Pancreas (tissue), 10 donors: ENCODE measurements at places on chromosomes 2 and 18. TPM values are rescaled to one million over a fixed set of nuclear protein-coding genes. Genes with fewer than 3 reads are reported as not detected.

GRHL1 gene
- 2.4 TPM for polyA plus RNA-seq

LHCGR gene
- not detected for polyA plus RNA-seq

CDCA7 gene
- 0.19 TPM for polyA plus RNA-seq

NT5DC4 gene
- polyA plus RNA-seq, result not detected

GPBAR1 gene
- polyA plus RNA-seq, result 2.1 TPM

PLEKHH2 gene
- 3.2 TPM for polyA plus RNA-seq

CD8A gene
- 1.4 TPM for polyA plus RNA-seq

FSHR gene
- not detected for polyA plus RNA-seq

FOXI3 gene
- polyA plus RNA-seq, result not detected

VWC2L gene
- polyA plus RNA-seq, result not detected

PCBP1 gene
- polyA plus RNA-seq, result 179 TPM

FAM124B gene
- 0.15 TPM for polyA plus RNA-seq

CCDC150 gene
- 1.4 TPM for polyA plus RNA-seq

ELOA2 gene
- polyA plus RNA-seq, result not detected

RIF1 gene
- 4.5 TPM for polyA plus RNA-seq

CCBE1 gene
- 0.08 TPM for polyA plus RNA-seq

AKAIN1 gene
- polyA plus RNA-seq, result 0.91 TPM

FAM237A gene
- not detected for polyA plus RNA-seq

CYS1 gene
- polyA plus RNA-seq, result 51.3 TPM

MOGAT1 gene
- polyA plus RNA-seq, result not detected

OR6B2 gene
- polyA plus RNA-seq, result not detected

DSG4 gene
- not detected for polyA plus RNA-seq

RAB6C gene
- 0.12 TPM for polyA plus RNA-seq

POTEE gene
- 0.02 TPM for polyA plus RNA-seq

GYPC gene
- polyA plus RNA-seq, result 75.4 TPM

PUS10 gene
- polyA plus RNA-seq, result 1.6 TPM

NMUR1 gene
- polyA plus RNA-seq, result 1.3 TPM

RND3 gene
- polyA plus RNA-seq, result 4.8 TPM

CYTIP gene
- 0.68 TPM for polyA plus RNA-seq

UCN gene
- polyA plus RNA-seq, result 2.7 TPM

OTX1 gene
- polyA plus RNA-seq, result 0.02 TPM

MYCN gene
- polyA plus RNA-seq, result 0.75 TPM

TWIST2 gene
- 3.0 TPM for polyA plus RNA-seq

CHRNA1 gene
- not detected for polyA plus RNA-seq

CLEC4F gene
- 0.49 TPM for polyA plus RNA-seq

SNED1 gene
- 13.2 TPM for polyA plus RNA-seq

DHRS9 gene
- polyA plus RNA-seq, result 0.27 TPM

CIDEA gene
- 3.5 TPM for polyA plus RNA-seq

DCC gene
- 0.19 TPM for polyA plus RNA-seq

CAPN14 gene
- 0.07 TPM for polyA plus RNA-seq

GCG gene
- polyA plus RNA-seq, result 9,451 TPM
